ENCODE measurements at places on chromosomes 16 and 17. TPM values are rescaled to one million over a fixed set of nuclear protein-coding genes. Genes with fewer than 3 reads are reported as not detected.

DNA sequence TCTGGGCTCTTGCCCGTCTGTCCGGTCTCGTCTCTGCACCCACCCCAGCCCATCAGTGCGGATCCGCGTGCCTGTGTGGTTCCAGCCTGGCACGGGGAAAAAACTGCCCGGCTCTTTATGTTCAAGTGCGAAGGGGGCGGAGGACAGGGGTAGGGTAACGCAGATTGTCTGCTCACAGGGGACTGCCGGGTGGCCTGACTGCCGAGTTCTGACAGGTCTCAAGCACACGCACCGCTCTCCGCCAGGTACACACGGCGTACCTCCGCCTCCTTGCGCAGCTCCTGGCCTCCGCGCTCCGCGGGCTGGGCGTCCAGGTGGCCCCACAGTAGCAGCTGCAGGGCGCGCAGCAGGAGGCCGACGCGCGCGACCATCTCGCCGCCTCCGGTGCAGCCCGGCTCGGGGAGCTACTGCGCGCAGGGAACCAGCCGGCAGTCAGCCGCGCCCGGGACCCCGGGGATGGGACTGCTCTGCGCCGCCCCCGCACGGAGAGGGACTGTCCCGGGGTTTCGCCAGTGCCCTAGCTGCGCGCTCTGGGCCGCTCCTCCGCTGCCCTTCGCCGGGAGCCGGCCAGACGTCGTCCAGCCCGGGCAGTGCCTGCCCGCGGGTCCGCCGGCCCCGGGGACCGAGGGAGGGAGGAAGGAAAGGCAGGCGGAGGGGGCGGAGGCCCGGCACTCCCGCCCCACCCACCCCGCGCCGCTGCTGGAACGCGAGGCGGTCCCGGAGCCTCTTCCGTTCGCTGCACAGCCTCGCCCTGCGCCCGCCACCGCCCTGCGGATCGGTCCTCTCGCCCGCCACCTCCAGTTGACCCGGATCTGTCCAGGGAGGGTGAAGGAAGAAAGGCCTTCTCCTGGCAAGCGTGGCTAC is at the start of gene MMP28:
Gene MMP28 (minus strand): TSS at position 635 of the 864 bp plus-strand sequence. CDS start 264 bp downstream, at position 371.
- no peak for DNase-seq
- H3K27ac ChIP-seq: no peak within 1 kb of the TSS
- peaks cover 39% of the 10 kb centered on the region for H3K27me3 ChIP-seq
- peaks cover 15% of the 10 kb centered on the region for H3K4me1 ChIP-seq
- peak within 1 kb of the TSS; percentile 67 for H3K4me3 ChIP-seq

DNA sequence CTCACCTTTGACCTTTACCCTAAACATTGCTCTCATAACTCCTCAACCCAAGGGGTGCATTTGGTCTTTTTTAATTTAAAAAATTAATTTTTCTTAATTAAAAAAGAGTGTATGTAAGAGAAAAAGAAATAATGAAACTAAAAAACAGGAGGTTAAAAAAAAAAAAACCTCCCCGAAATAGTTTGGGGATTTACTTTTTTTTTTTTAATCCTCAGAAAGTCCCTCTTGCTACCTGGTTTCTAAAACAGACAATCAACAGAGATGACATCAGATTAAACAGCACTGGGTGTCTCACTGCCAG is 301.3 kb downstream of the SOX9 start:
- no peak overlapping the region for H3K4me3 ChIP-seq
- no peaks in the 10 kb centered on the region for H3K27me3 ChIP-seq
- no peak overlapping the region for H3K27ac ChIP-seq
- H3K4me1 ChIP-seq: no peaks in the 10 kb centered on the region
- no peaks in the 10 kb centered on the region for H3K36me3 ChIP-seq

- no peaks in the 10 kb centered on the region for H3K27me3 ChIP-seq
- no peak for DNase-seq
- no peak overlapping the region for H3K4me3 ChIP-seq
- no peak overlapping the region for H3K27ac ChIP-seq
- no peaks in the 10 kb centered on the region for H3K36me3 ChIP-seq
- H3K4me1 ChIP-seq: no peaks in the 10 kb centered on the region
Measured at GRCh38 chr16:82527101-82527500, 99.7 kb upstream of the CDH13 start.

- H3K27me3 ChIP-seq: no peaks in the 10 kb centered on the region
- H3K27ac ChIP-seq: peak overlapping the region; percentile 65
- DNase-seq: no peak
- peaks cover 6% of the 10 kb centered on the region for H3K4me1 ChIP-seq
- no peak overlapping the region for H3K4me3 ChIP-seq
Measured at GRCh38 chr16:68331879-68332410, 21.1 kb downstream of the PRMT7 start.

DNA sequence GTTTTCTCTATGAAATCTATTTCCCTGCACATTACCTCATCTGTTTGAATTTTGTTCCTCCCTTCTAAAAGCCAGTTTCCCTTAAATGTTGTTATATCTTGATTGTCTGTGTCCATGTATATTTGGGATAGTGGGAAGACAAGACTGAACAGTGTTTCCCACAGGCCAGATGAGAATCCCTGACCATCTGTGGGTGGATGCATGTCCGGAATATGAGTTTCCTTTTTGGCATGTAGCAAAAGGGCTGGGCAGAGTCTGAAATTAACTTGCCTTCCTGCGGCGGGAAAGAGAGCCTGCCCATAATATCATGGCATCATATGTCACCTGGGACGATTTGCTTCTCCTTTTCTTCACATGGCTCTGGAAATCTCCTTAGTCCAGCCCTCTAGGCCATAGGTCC is 385.8 kb upstream of the MAF start:
- no peaks in the 10 kb centered on the region for H3K27me3 ChIP-seq
- H3K4me1 ChIP-seq: no peaks in the 10 kb centered on the region
- H3K27ac ChIP-seq: no peak overlapping the region
- H3K36me3 ChIP-seq: no peaks in the 10 kb centered on the region
- H3K4me3 ChIP-seq: no peak overlapping the region

DNA sequence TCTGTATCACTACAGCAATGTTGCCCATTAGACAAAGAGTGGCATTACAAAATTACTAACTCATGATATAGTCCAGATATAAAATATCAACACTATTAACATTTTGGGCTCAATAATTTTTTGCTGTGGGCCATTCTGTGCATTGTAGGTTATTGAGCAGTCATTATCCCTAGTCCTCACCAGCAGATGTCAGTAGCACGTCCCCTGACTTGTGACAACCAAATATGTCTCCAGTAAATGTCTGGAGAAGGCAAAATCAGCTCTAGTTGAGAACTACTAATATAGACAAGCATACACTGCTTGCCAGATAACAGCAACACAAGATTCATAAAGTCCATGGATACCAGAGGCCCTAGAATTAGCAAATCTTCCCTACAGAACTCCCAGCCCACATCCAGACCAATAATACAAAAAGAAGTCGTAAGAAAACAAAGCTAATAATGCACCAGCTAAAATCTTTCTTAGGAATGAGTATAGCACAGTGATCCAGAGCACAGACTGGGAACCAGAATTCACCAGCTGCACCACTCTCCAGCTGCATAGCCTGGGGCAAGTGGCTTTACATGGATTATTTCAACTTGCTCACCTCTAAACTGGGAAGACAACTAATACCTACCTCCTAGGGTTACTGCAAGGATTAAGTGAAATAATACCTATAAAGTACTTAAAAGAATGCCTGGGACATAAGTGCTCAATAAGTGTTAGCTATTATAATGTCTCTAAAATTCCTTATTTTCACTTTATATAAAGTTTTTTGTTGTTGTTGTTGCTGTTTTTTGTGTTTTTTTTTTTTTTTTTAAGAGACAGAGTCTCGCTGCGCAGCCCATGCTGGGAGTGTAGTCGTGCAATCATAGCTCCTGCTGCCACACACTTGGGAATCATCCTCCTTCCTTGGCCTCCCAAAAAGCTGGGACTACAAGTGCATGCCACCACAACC is 23.7 kb downstream of the HELZ start:
- peak; percentile 42 for DNase-seq
- no peak overlapping the region for H3K4me3 ChIP-seq
- no peaks in the 10 kb centered on the region for H3K36me3 ChIP-seq
- H3K27ac ChIP-seq: no peak overlapping the region
- H3K4me1 ChIP-seq: peaks cover 11% of the 10 kb centered on the region

DNA sequence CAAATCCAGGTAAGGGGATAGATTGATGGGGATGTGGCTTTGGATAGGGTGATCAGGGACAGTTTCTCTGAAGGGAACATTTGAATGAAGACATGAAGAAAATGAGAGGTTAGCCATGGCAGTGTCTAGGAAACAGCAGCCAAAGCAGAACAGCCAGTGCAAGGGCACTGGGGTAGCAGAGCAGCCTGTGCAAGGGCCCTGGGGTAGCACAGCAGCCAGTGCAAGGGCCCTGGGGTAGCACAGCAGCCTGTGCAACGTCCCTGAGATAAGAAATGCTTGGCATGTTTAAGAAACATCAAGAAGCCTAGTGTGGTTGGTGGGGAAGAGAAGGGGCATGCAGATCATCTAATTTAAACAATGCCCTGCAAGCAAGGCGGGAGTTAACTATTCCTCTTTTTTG is 128.5 kb downstream of the IRX5 start:
- DNase-seq: no peak
- H3K27me3 ChIP-seq: peaks cover 37% of the 10 kb centered on the region
- H3K4me3 ChIP-seq: no peak overlapping the region

DNA sequence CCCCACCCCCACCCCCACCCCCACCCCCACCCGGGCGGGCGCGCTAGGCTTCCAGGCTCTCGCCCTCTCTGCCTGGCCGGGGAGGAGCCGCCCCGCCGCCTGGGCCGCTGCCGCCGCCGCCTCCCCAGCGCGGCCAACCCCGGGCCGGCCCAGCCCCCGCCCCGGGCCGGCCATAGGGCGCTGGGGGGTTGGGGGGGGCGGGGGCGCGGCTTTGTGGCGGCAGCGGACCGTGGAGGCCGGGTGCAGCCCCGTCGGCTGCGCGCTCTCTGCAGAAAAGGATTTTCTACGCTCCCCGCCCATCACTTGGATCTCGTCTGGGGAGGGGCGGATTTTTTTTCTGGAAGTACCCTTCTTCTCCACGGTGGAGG is 230.9 kb downstream of the MRTFB start:
- peak overlapping the region; percentile 52 for H3K27ac ChIP-seq
- H3K4me3 ChIP-seq: peak overlapping the region; percentile 99
- H3K36me3 ChIP-seq: no peaks in the 10 kb centered on the region
- H3K27me3 ChIP-seq: no peaks in the 10 kb centered on the region

- no peak overlapping the region for H3K27ac ChIP-seq
- no peak for DNase-seq
- H3K4me3 ChIP-seq: no peak overlapping the region
- no peaks in the 10 kb centered on the region for H3K4me1 ChIP-seq
Measured at GRCh38 chr16:3519581-3519980, 18.8 kb downstream of the CLUAP1 start.

DNA sequence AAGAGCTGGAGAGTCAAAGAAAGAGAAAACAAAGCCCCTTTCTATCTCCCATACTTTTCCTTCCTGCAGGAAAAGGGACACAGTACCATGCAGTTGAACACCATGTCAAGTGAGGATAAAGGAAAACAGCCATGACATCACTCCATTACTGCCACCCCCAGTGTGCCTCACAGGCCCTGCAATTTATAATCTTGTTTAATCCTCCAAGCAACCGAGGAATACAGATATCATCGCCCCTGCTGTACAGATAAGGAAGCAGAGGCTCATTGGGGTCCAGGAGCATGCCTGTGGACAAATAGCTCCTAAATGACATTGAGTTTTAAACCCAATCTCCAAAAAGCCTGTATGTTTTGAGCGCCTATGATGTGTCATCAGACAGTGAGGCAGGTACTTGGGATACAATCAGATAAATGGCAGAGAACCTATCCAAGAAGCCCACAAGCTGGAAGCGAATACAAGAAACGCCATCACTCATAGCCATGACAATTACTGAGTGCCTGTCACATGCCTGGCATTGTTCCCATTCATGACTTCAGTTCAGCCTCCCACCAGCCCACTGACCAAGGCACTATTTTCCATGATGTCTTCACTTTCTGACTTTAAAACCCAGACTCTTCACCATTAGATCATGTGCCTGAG is 45.5 kb downstream of the CPPED1 start:
- no peak overlapping the region for H3K27ac ChIP-seq
- H3K36me3 ChIP-seq: no peaks in the 10 kb centered on the region
- peaks cover 18% of the 10 kb centered on the region for H3K4me1 ChIP-seq

DNA sequence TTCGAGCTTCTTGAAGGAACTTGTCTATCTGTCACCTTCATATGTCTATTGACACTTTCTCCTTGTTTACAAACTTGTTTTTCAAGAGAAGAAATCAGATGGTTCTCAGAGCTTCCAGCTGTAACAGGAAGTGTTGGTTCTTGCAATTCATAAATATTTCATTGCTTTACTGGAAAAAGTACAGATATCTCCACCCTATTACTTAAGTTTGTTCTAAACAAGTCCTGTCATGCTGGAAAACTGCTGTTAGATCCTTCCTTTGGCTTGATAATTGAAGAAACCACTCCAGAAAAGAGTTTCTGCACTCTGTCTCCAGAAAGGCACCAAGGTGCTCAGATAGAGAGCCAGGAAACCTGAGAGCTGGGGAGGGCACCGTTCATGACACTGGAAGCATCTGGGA is 181.6 kb downstream of the DNAH9 start:
- no peak overlapping the region for H3K4me3 ChIP-seq
- H3K36me3 ChIP-seq: no peaks in the 10 kb centered on the region
- H3K4me1 ChIP-seq: no peaks in the 10 kb centered on the region
- no peaks in the 10 kb centered on the region for H3K27me3 ChIP-seq
- no peak for DNase-seq

- DNase-seq: no peak
- H3K4me3 ChIP-seq: no peak overlapping the region
- no peak overlapping the region for H3K27ac ChIP-seq
- H3K27me3 ChIP-seq: no peaks in the 10 kb centered on the region
Measured at GRCh38 chr16:68202091-68202519, 33.8 kb downstream of the ESRP2 start.

- peaks cover 10% of the 10 kb centered on the region for H3K27me3 ChIP-seq
- no peak overlapping the region for H3K4me3 ChIP-seq
- no peaks in the 10 kb centered on the region for H3K36me3 ChIP-seq
- no peaks in the 10 kb centered on the region for H3K4me1 ChIP-seq
- no peak overlapping the region for H3K27ac ChIP-seq
- DNase-seq: no peak
Measured at GRCh38 chr17:34781071-34781470, 180.2 kb downstream of the CCT6B start.

GRCh38 chr17:83054518-83055125 is 24.8 kb upstream of the METRNL start:
- H3K36me3 ChIP-seq: no peaks in the 10 kb centered on the region
- no peaks in the 10 kb centered on the region for H3K27me3 ChIP-seq
- no peak overlapping the region for H3K27ac ChIP-seq
- no peak for DNase-seq
- H3K4me1 ChIP-seq: peaks cover 59% of the 10 kb centered on the region
- no peak overlapping the region for H3K4me3 ChIP-seq

The BMERB1 gene
- polyA plus RNA-seq: 54.0 TPM

The G6PC1 gene
- polyA plus RNA-seq: not detected

The CCT6B gene
- polyA plus RNA-seq: 1.4 TPM

The PIP4K2B gene
- polyA plus RNA-seq: 20.3 TPM

The EME1 gene
- polyA plus RNA-seq: 0.51 TPM

The HSD3B7 gene
- 6.8 TPM for polyA plus RNA-seq

The NOD2 gene
- 0.73 TPM for polyA plus RNA-seq

The C17orf78 gene
- not detected for polyA plus RNA-seq

The SPATA32 gene
- not detected for polyA plus RNA-seq

The TLK2 gene
- polyA plus RNA-seq: 9.2 TPM

The ABCA3 gene
- polyA plus RNA-seq: 5.3 TPM

Measured in heart right ventricle (tissue), 16 donors.